ENCODE measurements at places on chromosomes 1 and 21.

DNA sequence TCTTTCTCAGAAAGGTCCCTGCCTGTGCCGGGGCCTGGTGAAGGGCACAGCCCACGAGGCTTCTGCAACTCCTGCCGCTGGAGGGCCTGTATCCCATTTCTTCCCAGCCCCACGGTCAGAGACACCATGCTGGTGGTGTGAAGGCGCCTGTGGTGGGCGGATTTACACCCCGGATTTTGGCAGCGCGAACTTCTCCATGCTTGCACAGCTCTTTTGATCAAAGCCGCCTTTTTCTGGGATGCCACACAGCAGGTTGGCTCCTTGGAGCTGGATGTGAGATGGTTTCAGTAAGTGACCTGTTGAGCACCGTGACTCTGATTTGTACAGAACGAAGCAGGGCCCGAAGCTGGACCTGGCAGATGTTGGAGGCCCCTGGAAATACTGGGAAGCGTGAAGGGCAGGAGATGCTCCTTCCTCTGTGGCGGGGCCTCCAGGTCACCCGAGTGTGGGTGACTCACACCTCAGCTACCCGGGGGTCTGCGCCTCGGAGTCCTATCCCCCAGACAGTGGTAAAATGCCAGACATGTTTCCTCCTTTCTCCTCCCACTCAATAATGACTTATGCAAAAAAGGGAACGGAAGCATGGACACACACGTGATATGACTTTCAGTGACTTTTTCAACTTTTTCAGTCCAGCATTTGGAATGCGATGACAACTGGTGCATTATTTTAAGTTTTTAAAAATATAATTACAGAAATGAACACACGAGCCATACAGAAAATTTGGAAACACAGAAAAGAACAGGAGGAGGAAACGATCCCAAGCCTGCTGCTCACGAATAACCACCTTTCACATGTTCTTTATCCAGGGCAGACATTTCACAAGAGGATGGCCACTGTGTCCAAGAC lies 9.0 kb downstream of the UMODL1 start:
- DNase-seq = no peak

DNA sequence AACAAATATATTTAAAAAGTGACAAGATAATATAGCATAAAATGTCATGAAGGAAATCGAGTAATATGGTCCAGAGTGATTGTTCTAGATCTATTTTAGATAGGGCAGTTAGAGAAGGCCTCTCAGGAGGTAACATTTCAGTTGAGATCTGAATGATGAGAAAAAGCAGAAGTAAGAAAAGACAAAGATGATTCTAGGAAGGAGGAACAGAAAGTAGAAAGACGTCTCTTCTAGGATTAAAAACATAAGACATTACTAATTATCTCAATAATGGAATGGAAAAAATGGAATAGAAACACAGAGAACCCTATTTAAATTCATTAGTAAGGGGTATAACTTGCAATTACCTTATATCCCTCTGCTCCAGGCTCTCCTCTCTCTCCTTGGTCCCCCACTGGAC lies 130.0 kb upstream of the ZNHIT6 start:
- DNase-seq = no peak

- no peak for DNase-seq
These were observed 43.1 kb downstream of the MRPL37 start for GRCh38 chr1:54243022-54243421.

DNA sequence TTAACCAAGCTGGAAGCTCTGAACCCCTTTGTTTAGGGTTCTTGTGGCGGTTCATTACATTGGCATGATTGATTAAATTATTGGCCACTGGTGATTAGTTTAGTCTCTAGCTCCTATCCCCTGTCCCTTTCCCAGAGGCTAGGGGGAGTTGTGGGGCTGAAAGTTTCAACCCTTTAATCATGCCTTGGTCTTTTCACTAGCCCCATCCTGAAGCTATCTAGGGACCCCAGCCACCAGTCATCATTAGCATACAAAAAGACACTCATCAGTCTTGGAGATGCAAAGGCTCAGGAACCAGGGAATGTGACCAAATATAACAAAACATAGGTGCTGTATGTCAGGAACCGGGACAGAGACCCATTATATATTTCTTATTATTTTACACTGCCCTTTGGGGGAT lies 34.7 kb upstream of the SNX27 start:
- no peak for DNase-seq

DNA sequence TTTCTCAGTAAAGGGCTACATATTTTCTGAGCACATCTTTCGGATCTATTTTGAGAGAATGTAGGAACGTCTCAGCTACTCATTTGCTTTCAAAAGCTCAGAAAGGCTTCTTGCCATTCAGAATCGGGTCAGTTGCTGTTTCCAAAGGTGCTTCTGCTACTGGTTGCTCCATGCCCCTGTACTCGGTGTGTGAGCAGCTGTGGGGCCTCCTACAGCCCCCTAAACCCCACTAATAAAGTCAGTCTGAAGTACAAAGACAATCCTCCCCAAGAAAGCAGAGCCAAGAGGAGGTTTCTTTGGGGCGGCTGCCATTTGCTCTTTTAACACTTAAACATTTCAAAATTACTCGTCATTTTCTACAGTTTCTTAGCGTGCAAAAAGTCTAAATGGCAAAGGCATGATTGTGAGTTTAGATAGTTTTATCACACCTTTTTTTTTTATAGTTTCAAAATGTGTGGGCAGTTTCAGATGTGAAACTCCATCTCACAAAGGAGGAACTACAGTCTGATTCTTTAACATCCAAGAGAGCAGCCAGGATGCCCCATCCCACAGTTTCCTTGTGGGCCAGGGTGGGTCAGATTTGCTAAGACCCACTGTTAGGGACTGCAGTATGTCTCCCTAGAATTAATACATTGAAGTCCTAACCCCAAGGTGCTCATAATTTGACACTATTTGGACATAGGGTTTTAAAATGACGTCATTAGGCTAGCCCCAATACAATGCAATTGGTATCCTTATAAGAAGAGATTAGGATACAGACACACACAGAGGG lies 4.1 kb downstream of the RUNX1 start:
- DNase-seq = no peak

- no peak for DNase-seq
These were observed 3.5 kb upstream of the CLEC20A start for GRCh38 chr1:178500091-178500770.

GRCh38 chr1:77038000-77038399 lies 170.7 kb downstream of the ST6GALNAC5 start:
- DNase-seq = no peak

GRCh38 chr1:116367256-116367945 lies 5.6 kb upstream of the ATP1A1 start:
- DNase-seq = no peak

GRCh38 chr1:206924592-206925105 lies 2.9 kb upstream of the FCMR start:
- no peak for DNase-seq

- DNase-seq = no peak
These were observed 49.3 kb downstream of the LPGAT1 start for GRCh38 chr1:211781260-211781659.

GRCh38 chr1:183330335-183330734 lies 87.8 kb downstream of the NMNAT2 start:
- DNase-seq = no peak

DNA sequence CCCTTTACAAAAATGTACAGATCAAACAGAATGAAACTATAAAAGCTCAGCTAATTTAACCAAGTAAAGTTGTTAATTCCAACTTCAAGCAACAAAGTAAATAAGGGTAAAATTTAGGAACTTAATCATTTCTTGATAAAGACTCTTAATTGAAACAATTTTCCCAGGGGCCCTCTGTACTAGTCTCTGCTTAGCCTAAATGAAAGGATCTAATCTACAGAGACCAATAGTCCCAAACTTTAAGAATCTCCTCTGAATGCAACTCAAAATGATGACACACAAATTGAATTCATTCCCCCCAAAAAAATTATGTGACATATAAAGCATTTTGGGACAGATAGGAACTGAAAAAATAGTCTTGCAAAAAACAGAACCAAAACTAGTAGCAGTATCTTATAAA lies 16.6 kb downstream of the EYA3 start:
- no peak for DNase-seq

- no peak for DNase-seq
These were observed 1.0 kb downstream of the DDAH1 start for GRCh38 chr1:85463731-85464496.

DNA sequence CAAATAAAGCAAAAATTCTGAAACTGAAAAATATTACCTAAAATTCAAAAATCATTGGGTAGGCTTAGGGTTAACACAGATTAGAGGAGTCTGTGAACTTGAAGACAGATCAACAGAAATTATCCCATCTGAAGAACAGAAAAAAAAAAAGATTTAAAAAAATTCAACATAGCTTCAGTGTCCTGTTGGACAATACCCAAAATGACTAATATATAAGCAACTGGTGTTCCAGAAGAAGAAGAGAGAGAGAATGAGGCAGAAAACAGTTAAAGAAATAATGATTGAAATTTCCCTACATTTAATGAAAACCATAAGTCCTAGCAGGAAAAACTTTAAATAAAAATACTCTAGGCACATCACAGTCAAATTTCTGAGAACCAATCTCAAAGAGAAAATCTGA lies 31.5 kb downstream of the TMCO1 start:
- no peak for DNase-seq

GRCh38 chr1:20896826-20897225 lies 109.7 kb upstream of the HP1BP3 start:
- no peak for DNase-seq

DNA sequence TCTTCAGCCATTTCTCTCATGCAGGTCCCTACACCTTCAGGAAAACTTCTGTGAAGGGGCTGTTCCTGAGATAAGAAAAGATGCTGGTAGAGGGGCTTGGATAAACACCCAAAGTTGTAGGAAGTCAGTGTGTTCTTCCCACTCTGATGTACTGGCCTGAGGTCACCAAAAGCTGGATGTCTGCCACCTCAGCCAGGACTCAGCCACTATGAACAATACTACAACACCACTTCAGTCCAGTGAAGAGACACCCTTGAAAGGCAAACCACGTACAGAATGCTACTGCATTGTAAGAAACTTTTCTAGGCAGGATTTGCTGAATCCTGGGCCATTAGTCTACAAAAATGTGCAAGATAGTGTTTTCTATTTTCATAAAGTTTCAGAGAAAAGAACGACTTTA lies 2.4 kb downstream of the PTPN14 start:
- no peak for DNase-seq

GRCh38 chr1:156114919-156115513 lies 505 bp downstream of the LMNA start:
- DNase-seq = no peak

DNA sequence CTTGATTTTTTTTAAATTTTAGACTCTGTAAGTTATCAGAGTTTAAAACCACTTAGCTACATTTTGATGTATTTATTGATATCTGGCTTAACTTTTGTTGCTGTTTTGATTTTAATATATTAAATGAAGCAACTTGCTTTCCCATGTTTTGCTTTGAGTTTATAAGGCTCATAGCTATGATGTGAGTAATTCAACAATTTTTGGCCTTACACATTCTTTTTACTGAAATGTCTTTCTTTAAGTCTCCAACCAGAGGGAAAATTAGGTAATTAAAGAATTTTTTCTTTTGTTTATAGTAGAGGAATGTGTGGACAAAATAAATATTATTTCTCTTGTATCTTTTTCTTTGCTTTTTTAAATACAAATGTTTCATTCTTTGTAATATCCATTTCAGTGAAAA lies 258.3 kb upstream of the ADAMTS5 start:
- no peak for DNase-seq

DNA sequence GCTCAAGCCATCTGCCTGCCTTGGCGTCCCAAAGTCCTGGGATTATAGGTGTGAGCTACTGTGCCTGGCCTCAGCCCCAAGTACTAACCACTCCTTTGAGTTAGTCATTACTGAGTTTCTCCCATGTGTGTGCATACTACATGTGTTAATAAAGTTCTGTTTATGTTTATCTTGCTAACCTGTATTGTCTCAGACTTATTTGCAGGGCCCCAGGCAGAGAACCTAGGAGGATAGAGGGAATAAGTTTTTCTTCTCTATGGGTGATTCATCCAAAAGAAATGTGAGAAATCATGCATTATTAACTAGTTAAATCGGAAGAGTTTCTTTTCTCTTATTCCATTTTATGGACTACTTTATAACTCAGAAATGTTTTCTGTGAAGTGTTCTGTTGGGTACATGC lies 203.9 kb upstream of the CACYBP start:
- DNase-seq = no peak

- no peak for DNase-seq
These were observed 1412.7 kb downstream of the KCNT2 start for GRCh38 chr1:195195423-195196057.

DNA sequence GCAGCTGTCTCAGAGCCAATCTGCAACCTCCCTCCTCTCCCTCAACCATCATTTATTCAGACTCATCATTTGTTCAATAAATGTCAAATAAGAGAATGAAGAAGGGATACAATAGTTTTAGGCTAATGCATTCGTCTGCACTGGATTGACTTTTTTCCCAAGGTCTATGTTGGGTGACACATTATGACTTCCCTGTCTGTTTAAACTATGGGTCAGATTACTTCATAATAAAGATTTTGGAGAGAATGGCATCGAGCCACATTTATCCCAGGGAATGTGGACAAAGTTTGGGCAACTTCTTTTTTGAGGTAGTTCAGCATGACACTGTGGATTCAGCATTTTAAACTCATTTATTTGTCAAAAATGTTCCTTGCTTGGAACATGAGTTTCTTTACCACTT lies 107.4 kb upstream of the ADGRL2 start:
- no peak for DNase-seq

DNA sequence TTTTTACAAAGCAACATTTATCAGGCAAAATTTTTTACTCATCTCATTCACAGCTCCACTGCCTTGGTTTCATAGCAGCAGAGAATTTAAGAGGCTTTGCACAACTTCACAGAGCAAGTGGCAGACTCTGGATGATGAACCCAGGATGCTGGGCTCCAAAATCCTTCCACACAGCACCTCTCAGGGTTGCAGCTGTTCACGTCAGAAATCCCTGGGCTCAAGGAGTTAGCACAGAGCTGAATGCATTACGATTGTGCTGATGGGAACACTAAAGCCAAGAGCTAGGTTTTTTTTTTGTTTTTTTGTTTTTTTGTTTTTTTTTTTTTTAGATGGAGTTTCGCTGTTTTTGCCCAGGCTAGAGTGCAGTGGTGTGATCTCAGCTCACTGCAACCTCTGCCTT lies 2.4 kb upstream of the HTR6 start:
- DNase-seq = no peak

DNA sequence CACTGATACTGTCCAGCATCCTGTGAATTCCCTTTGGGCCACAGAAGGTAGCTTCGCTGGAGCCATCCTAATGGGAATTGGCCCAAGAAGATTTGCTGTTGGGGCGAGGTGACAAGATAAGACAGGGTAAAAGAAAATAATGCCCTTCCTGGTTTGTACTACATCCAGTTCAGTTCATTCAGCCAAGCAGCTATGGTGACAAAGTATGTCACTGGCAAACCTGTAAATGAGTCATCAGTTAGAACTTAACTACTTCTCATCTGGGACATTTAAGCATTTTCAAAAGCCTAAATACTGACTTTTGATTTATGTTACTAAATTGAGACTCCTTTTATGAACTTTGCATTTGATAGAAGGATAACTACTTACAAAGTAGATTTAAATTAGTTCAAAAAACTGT lies 54.2 kb downstream of the WDR64 start:
- no peak for DNase-seq

- DNase-seq = no peak
These were observed 4.7 kb upstream of the TINAGL1 start for GRCh38 chr1:31571340-31572295.
